ENCODE measurements at places on chromosomes 6 and 20.

DNA sequence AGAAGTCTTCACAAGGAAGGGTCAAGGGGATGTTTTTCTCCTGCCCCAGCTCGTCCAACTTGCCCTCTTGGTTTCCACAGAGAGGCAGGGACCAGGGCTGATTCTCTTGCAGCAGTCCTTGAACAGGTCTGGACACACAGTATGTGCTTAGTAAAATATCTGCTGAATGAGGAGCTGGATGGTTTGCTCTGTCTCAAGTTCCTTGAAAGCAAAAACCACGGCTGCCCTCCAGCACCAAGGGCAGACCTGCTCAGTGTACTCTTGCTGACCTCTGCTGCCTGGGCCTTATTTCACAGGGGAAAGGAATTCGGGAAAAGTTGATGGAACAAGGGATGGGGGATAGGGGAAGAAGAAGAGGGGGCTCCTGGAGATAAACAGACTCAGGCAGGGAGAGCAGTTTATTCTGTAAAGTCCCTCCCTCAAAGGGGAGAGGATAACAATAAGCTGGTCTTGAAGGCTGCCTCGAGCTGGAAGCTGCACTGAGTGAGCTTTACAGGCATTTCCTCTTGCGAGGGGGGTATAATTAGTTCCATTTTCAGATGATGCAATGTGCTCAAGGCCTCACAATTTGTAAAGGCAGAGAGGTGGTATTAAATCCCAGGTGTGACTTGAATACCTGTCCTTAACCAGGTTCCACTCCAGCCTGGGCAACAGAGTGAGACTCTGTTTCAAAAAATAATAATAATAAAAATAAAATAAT, 10.3 kb downstream of the KCNK5 start:
- no peak for DNase-seq

- no peak for DNase-seq
Observed at GRCh38 chr6:51396583-51396982, 577.9 kb downstream of the TFAP2B start.

DNA sequence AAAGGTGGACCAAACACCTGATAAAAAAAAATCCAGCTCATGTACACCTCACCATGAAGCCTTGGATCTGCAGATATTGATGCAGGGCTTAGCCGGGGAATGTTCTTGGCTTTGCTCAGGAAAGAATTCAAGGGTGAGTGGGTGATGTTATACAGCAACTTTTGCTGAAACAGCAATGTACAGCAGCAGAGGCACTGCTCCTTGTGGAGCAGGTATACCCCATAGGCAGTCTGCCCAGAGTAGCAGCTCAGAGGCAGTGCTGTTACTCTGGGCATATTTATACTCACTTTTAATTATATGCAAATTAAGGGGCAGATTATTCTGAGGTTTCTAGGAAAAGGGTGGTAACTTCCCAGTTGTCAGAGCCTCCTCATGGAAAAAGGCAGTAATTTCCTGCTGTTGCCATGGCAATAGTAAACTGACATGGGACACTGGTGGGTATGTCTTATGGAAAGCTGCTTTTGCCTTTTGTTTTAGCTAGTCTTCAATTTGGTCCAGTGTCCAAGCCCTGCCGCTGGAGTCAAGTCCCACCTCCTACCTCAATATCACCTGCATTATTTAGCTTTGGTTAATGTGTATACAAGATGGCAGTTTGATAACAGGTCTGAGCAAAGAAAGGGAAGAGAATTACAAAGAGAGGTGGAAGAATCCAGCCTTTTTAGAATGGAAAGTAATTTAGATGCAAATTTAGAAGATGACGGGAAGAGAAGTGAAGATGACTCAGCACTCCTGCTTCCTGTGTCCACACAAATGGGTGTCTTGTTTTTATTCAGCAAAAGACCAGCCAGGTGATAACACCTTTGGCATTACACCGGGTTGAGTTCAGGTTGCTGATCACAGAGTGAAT, 110.1 kb upstream of the JAG1 start:
- DNase-seq = no peak

GRCh38 chr6:25703005-25703404, 51.0 kb downstream of the SCGN start:
- no peak for DNase-seq

GRCh38 chr20:11882651-11883050, 35.0 kb upstream of the BTBD3 start:
- no peak for DNase-seq

DNA sequence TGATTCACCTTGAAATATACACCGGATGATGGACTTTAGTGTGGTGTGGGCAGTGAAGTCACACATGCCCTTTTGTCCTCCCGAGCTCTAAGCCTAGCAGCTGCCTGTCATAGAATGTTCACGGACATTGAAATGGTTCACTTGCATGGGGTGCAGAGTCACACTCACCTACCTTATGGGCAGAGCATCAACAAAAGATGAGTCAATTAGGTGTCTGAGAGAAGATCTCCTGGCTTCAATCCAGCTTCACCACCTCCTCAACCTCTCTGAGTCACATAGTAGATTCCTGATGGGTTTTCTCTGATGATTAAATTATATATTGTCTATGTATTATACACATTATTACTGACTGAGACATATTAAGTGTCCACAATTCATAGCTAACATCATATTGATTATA, 48.1 kb upstream of the HLA-E start:
- DNase-seq = no peak
